Uterus (tissue), 4 donors: ENCODE measurements at places on chromosomes 7 and 10.
A peak's percentile ranks its signal among the peaks of the same experiment; 100 is the strongest.

GRCh38 chr10:92238586-92239098 is 52.2 kb downstream of the CPEB3 start:
- DNase-seq, result peak; percentile 50

GRCh38 chr10:369684-370448 is 234.6 kb downstream of the ZMYND11 start:
- DNase-seq, result peak; percentile 34

GRCh38 chr7:91609525-91609924 is 271.0 kb downstream of the MTERF1 start:
- DNase-seq, result no peak

DNA sequence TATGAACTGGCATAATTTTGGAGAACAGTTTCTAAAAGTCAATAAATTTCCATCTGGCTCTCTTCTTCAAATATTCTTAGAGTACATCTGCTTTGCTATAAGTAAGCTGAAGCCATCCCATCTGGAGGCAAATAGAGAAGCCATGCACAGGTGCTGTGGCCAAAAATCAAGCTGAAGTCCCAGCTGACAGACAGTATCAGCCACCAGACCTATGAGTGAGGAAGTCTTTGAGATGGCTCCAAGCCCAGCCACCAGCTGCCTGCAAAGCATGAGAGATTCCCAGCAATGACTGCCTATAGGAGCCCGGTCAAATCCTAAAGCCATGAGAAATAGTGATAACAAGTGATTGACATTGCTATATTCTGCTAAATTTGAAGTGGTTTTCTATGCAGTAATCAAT is 21.7 kb upstream of the PRSS58 start:
- DNase-seq, result no peak

- no peak for DNase-seq
Measured at GRCh38 chr7:38339953-38340819, 66.8 kb upstream of the TARP start.
